Astrocyte of the spinal cord (primary cell): ENCODE measurements at places on chromosomes 3 and 15.
A peak's percentile ranks its signal among the peaks of the same experiment; 100 is the strongest.

DNA sequence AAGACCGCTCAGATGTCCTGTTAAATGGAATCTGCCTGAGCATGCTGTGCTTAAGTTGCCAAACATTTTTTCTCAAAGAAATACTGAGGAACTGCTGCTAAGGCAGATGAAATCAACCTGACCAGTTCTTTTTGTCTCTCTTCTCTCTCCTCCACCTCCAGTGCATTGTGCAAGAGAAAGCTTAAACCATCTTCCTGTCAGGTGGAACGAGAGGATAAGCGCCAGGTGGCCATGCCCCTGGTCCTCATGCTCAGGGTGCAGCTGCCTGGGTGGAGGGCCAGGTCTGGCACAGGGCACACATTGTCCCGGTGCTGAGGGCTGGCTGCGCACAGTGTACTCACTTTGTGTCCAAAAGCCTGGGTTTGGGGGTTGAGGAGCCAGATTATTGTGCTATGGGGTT is 176.2 kb upstream of the TP63 start:
- DNase-seq = no peak

GRCh38 chr3:197540961-197541377 is 14.8 kb downstream of the BDH1 start:
- no peak for DNase-seq

DNA sequence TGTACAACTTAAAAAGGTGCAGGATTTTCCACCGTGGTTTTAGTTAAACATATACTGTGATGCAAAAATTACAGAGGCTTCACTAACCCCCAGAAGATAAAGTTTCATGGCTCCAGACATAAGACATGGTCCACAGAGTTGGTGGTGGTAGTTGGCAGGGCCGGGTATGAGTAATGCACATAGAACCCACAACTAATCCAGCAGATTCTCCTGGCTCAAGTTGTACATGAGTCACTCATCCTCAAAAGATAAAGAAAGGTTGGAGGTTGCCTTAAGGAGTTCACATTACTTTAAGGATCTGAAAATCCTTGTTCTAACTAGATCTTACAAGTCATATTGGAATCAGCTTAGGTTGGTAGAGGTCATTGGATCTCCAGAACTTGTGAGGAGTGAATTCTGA is 98.3 kb upstream of the ZBTB20 start:
- DNase-seq = peak; percentile 92

DNA sequence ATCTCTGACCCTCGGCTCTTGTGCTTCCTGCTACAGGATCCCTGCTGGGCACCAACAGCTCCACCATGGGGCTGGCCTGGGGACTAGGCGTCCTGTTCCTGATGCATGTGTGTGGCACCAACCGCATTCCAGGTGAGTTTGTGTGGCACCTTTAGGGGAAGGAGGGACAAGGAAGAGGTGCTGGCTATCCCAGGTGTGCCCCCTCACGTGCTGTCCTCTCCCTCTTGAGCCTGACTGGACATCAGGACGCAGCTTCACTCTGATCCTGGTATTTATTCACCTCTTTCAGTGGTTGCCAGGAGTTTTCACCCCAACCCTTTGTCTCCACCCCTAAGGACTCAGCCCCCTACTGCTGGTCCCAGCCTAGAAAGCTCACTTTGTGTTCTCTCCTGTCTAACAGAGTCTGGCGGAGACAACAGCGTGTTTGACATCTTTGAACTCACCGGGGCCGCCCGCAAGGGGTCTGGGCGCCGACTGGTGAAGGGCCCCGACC is 960 bp downstream of the THBS1 start:
- peak; percentile 32 for DNase-seq

- no peak for DNase-seq
Observed at GRCh38 chr3:2944628-2945027, 165.5 kb downstream of the IL5RA start.

DNA sequence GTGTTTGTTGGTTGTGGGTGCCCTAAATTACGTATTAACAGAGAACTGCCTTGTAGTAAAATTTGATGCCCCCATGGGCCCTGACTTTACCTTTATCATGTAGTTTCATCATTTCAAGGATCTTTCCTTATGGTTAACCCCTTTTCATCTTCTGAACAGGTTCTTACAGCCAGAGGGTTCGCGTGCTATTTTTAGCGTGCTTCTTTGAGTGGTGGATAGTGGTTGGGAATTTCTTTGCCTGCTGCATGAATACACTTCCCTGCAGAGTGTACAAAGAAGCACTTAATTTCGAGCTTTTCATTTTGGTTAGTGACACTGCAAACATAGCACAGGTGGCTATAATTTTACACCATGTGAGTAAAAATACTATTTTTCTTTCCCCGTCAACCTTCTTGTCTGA is 231.8 kb downstream of the ROBO2 start:
- DNase-seq = no peak

DNA sequence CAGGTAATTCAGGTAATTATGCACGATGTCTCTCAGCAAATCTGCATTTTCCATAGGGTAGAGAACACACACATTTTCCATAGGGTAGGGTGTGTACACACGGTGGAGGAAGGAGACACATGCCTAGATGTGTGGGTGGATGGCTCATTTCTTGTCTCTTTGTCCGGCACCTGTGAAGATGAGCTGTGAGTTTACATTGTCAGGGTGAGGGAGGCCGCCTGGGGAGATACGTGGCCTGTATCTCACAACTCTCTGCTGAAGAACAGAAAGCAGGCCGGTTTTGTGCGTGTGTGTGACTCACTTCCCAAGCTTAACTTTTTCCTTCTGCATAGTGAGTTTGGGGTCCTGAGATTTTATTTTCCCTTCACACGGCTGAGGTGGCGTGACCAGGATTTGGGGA is 60.3 kb downstream of the SLC6A6 start:
- DNase-seq = no peak

DNA sequence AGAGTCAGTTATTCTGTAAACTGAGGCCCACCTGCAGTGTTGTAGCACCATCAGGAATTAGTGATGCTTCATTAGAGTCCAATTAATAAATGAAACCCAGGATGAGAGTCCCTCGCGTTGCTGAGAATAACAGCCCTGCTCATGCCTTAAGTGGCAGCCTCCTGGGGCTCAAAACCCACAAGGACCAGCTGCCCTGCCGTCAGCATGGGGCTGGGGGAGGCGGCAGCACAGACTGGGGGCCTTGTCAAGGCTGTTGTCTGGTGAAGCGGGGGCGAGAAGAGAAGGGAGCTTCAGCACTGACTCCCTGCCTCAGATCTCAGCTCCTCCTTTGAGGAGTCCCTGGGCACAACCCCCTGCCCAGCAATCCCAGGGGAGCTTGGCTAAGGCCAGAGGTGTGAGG is 21.0 kb downstream of the CCDC33 start:
- DNase-seq = no peak

DNA sequence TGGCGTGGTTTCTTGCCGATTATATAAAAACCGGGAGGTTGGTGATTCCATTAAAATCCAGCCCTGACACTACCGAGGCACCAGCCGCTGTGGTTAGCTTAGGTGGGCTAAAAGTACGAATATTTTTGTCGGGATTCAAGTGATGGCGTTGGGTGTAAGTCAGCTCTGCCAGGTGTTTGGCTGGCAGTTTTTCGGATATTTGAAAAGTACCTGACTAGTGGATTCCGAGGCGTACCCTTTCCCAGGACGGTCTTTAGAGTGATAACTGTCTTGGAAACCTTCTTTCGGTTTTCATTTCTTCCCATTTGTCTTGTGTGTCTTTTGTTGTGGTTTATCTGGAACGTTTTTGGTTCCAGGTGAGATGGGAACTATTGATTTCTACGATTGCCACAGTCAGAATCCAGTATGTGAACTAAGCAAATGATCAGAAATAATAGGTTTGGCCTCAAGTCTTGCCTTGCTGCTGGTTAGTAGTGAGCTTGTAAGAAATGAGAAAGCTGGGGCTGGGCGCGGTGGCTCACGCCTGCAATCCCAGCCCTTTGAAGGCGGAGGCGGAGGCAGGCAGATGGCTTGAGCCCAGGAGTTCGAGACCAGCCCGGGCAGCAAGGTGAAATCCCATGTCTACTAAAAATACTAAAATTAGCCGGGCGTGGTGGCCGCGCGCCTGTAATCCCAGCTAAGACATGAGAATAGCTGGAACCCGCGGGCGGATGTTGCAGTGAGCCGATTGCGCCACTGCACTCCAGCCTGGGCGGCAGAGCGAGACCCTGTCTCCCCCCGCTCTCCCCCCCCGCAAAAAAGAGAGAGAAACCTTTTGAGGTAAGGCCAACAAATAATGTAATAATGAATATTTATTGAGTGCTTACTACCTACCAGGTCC is 1.4 kb downstream of the FYTTD1 start:
- peak; percentile 52 for DNase-seq

DNA sequence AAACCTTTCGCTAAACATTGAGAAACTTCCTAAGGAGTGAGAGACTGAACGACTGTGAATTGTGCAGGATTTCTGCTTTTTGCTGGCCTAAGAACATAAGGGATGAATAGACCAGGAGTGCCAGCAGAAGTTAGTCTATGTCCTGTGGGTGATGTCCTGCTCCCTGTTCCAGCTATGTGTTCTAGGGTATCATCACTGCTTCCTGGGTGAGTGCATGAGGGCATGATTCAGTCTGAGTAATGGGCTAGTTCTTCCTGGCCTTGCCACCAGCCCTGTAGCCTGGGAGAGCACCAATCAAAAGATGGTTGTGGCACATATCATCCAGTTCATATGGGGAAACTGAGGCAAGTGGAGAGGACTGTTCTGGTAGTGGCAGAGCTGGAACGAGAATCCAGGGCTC is 153.9 kb upstream of the TPM1 start:
- DNase-seq = no peak

DNA sequence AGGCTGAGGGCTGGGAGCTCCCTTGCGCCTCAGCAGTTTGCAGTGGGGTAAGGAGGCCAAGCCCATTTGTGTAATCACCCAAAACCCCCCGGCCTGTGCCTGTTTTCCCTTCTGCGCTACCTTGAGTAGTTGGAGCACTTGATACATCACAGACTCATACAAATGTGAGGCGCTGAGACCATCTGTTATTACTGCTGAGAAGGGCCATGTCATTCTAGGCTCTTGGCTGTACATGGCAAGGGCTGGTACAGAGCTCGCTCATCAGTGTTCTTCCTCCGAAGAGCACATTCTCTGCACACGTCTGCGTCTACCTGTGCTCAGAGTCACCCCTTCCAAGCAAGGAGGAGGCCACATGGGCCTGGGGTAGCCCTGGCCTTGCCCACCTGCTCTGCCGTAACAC is 9.3 kb downstream of the PLA2G4B start:
- no peak for DNase-seq

DNA sequence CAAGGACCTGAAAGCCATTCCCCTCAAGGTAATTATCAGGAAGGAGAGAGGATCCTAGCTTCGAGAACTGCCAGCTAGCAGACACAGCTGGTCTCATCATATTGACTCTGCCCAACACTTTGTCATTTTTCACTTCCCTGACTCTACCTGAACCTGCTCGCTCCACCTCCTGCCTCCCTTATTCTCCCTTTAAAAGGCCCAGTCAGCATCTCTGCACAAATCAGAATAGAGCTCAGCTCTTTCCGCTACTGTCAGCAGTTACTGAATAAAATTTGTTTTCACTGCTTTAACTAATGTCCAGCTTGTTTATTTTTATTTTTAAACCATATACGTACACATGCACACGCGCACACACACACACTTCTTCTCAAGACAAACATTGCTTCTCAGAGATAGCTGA is 57.2 kb upstream of the MCF2L2 start:
- no peak for DNase-seq

GRCh38 chr3:31445701-31446100 is 87.0 kb upstream of the STT3B start:
- DNase-seq = no peak

GRCh38 chr15:68015244-68015643 is 38.9 kb upstream of the PIAS1 start:
- no peak for DNase-seq

GRCh38 chr3:53147151-53147902 is 13.7 kb upstream of the PRKCD start:
- DNase-seq = no peak

DNA sequence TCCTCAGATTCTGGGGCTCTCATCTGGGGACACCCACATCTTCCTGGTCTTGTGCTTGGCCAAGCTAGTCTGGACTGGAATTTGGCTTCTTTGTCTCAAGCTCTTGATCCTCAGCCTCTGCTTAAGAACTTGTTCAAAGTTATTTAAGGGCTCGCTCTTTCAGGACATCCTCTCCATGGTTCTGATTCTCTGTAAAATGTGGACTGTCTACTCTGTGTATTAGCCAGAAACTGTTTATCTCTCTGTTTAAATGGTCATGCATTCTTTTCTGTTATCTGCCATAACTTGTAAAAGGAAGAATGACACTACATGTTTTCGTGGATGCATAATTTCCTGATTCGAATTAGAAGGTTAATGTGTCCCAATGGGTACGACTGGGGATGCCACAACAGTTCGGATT is 79.4 kb downstream of the COL6A5 start:
- DNase-seq = no peak

- peak; percentile 22 for DNase-seq
Observed at GRCh38 chr3:114756506-114757279, 390.4 kb downstream of the ZBTB20 start.

DNA sequence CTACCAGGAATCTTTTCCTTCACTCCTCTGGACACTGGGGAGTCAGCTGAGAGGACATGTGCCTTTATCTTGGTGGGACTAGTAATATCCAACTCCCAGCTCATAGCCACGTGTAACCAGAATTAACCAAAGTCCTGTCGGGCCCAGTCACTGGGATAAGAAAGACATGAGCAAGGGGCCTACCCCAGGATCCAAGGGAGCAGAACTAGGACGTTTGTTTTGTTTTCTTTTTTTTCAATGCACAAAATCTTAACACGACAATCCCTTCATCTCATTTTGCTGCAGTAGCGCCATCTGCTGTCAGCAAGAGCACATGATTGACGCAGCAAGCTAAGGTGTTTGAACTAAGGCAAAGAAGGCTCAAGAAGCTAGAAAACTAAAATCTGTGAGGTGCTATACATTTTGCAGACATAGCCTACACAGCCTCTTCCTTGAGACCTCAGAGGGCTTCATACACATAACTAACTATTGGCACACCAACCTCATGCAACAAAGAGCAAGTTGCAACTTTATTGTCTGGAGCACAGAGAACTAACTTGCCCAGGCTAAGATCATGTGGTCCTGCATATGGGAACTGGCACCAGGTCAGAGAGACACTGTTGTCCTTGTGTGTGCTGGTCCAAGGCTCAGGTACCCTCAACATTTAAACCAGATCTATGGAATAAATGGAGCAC is 43.6 kb downstream of the RLBP1 start:
- DNase-seq = peak; percentile 81

DNA sequence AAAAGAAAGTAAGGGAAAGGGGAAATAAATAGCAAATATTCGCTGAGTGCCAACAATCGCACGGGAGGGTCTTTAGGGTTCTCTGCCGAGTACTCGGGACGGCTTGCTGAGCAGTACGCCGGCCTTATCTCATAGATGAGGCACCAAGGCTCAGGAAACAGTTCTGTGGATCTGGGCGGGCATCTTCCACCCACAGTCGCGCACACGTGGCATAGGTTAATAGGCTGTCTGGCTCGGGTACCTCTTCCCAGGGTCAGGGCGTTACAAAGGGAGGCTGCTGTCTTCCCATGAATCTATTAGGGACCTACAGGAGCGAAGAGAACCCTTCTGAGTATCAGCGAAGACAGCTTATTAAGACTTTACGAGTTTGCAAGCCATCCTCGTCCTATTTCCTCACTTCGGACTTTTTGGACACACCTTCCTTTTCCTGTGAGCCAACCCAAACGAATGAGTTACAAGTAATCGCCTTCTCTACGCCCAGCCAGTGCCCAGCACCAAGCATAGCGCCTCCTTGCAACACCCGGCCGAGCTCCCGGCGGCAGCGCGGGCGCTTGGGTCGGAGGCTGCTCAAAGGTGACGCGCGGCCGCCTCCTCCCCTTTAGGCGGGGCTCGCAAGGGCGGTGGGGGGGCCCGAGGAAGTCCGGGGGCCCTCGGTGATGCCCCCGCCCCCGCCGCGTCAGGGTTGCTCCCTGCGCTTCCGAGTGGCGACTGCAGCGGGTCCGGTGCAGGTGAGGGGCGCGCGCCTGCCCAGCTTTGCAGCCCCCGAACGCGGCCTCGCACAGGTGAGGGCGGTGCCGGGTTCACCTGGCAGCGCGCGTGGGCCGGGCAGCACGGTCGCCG is at the start of gene MCTP2:
Gene MCTP2 (plus strand): TSS at position 679 of the 840 bp plus-strand sequence. CDS start 66,705 bp downstream, outside the sequence.
- peak; percentile 75 for DNase-seq
